ENCODE measurements at places on chromosomes 3 and 15.

DNA sequence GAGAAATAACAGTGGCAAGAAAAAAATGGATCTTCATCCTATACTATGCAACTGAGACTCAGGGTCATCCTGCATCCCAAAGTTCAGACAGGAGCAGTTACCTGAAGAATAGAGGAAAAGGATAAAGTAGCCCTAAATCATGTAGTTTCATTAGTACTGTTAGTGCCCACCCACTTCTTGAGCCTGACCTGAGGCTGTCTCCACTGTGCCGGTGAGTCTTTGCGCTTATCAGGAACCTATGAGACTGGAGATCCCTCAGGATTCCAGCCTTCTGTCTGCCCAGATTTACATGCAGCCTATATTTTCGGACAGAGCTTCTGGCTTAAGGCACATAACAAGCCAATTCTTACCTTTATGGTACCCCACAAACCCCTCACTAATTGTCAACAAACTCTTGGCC lies 791.6 kb downstream of the ROBO1 start:
- DNase-seq = no peak

- DNase-seq = no peak
Measured at GRCh38 chr3:51393564-51393963, 2.5 kb downstream of the RBM15B start.

GRCh38 chr15:96200357-96200967 lies 130.0 kb upstream of the NR2F2 start:
- DNase-seq = no peak

GRCh38 chr3:151219056-151219455 lies 16.0 kb upstream of the GPR171 start:
- DNase-seq = no peak

DNA sequence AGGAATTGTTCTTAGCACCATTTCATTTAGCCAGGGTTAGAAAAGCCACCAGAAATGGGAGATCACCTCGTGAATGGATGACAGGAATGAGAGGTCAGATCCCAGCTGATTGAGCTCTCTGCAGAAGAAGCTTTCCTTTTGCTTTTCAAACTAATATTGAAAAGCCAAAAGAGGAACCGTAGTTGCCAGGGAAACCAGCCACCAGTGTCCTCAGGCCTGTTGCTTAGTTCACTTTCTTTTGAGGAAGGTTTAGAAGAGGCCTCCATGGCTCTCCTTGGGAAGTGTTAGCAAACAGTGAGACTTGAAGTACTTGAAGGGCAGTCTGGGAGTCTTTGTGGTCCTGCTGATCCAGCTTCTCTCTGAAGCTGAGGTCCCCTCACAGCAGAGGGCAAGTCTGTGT lies 7.4 kb upstream of the CCK start:
- no peak for DNase-seq

- DNase-seq = no peak
Measured at GRCh38 chr3:188686324-188686723, 485.4 kb upstream of the TPRG1 start.

GRCh38 chr15:33168444-33168843 lies 26.1 kb downstream of the FMN1 start:
- DNase-seq = no peak

- DNase-seq = peak; percentile 64
Measured at GRCh38 chr15:83380682-83381081, 66.5 kb upstream of the SH3GL3 start.

DNA sequence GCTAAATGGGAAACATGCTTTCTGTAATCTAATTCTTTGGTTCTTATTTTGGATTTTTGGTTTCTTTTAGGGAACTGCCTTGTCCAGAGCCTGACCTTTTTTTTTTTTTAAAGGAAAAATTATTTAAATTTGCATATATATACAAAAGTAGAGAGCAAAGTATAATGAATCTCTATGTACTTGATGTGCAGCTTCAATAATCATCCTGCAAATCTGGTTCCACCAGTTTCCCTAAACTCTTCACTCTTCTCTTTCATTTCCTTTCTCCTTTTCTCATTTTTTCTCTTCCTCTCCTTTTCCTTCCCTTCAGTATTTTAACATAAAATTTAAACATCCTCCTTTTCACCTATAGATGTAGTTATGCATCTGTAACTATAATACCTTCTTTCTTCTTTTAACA lies 82.5 kb downstream of the USP13 start:
- no peak for DNase-seq

DNA sequence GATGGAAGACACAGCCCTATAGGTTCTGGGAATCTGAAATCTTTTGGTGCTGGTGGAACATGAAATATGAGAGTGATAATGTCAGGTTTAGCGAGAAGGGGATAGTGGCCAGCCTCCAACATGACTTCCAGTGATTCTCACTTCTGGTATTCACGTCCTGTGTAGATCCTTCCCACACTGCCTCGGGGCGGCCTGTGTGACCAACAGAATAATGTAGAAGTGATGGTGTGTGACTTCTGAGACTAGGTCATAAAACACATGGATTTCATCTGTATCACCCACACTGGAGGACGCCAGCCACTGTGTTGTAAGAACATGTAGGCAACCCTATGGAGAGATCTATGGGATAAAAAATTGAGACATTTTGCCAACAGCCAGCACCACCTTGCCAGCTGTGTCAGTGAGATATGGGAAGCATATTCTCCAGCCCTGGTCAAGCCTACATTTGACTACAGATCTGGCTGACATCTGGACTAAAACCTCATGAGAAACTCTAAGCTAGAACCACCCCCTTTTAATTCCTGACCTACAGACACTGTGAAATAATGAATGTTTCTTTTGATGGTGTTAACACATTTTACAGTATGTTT lies 25.5 kb upstream of the NUDT16 start:
- no peak for DNase-seq

DNA sequence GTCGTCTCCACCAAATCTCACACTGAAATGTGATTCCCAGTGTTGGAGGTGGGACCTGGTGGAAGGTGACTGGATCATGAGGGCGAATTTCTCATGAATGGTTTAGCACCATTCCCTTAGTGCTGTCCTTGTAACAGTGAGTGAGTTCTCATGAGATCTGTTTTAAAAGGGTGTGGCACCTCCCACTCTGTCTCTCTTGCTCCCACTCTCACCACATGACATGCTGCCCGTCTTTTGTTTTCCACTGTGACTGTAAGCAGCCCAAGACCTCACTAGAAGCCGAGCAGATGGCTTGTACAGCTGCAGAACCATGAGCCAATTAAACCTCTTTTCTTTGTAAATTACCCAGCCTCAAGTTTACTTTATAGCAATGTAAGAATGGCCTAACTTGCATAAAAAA lies 21.2 kb downstream of the RAD18 start:
- no peak for DNase-seq

DNA sequence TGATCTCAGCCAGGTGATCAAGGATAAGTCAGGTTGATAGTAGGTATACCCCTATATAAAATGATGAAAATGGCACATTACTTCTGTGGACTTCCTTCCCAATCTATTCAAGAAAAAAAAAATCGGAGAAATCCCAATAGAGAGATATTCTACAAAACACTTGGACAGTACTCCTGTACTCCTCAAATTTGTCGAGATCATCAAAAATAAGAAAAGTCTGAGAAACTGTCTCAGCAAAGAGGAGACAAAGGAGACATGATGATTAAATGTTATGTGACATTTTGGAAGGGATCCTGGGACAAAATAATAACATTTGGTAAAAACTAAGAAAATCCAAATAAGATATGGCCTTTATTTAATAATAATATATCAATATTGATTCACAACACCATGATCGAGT lies 94.6 kb downstream of the DCLK3 start:
- no peak for DNase-seq

DNA sequence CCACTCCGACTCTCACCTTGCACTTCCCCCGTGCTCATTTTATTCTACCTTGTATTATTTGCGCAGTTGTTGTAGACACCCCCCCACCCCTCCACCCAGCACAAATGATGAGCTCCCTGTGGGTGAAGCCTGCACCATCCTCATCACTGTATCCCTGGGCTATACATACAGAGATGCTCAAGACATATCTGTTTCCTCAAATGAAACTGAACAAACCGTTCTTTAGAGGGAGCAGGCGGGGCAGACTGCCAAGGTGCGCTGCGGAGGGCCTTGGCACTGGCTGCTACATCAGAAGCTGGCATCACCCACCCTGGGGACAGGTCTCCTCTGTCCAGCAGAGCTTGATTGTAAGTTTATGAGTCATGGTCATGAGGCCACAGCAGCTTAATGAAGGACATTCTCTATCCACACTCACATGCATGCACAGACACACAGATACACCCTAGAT lies 29.0 kb downstream of the ADCY5 start:
- DNase-seq = no peak

- DNase-seq = no peak
Measured at GRCh38 chr3:88385090-88385489, 235.3 kb downstream of the C3orf38 start.

Measured in HuH-7 (cell line).